ENCODE measurements at places on chromosomes 1 and 21.
A peak's percentile ranks its signal among the peaks of the same experiment; 100 is the strongest.

GRCh38 chr1:220189750-220190347 lies 82.4 kb downstream of the RAB3GAP2 start:
- DNase-seq: peak; percentile 24

- no peak for DNase-seq
These were observed 39.7 kb upstream of the TRIM67 start for GRCh38 chr1:231122143-231122542.

DNA sequence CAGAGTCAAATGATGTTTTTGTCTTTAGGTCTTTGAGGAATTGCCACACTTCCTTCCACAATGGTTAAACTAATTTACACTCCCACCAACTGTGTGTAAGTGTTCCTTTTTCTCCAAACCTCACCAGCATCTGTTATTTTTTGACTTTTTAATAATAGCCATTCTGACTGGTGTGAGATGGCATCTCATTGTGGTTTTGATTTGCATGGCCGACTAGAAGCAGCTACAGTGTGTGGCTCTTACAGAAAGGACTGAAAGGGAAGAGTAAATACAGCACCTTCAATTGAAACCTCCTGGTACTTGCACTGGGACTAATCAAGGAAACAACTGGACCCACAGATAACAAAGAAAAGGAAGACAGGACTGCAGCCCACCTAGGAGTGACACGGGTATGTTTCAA lies 668.0 kb upstream of the RGS18 start:
- DNase-seq: no peak

GRCh38 chr1:53344921-53345838 lies 17.3 kb upstream of the LRP8 start:
- no peak for DNase-seq

GRCh38 chr1:64540265-64540791 lies 70.4 kb downstream of the CACHD1 start:
- no peak for DNase-seq

DNA sequence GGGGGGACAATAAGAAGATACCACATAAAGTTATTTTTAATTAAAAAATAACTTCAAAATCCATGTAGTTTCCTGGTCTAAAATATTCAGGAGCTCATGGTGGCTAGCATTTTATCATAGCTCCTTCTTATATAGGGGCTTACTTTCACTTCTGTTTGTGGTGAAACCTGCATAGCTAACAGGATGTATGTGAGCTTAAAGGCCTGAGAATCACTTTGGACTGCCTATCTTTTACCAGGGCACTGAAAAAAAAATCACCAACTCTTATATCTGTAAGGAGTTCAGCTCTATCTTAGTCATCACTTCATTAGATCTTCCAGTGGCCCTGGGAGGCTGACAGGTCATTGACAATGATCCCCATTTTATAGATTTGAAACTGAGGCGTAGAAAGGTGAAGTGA lies 21.3 kb downstream of the UROD start:
- DNase-seq: no peak

DNA sequence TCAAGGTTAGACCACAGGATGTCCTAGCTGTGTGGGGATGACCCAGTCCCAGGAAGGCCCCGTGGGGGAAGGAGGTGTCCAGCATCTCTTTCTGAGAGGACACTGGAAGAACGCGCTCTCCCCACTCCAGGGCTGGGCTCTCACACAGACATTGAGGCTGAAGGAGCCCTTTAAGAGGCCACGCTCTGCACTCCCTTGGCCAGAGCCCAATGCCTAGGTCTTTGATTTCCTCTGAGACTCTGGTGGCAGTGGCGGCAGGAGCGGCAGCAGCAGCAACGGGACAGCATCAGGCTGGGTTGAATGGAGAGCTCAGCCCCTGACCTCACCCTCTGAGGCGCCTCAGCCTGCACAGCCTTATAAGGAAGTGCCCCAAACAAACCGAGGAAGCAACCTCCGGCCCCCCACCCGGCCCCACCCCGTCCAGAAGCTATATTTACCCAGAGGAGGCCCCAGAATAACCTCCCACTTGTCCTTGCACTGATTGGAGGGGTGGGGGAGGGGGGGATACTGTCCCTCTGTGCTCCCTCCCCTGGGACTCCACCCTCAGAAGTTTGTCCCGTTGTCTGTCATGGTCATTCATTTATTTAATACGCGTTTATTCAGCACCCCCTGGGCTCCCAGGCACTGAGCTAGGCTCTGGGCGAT lies 12.3 kb downstream of the NES start:
- peak; percentile 41 for DNase-seq

GRCh38 chr1:85196358-85196757 lies 4.5 kb downstream of the SYDE2 start:
- no peak for DNase-seq

- DNase-seq: no peak
These were observed 26.6 kb downstream of the CAPZA1 start for GRCh38 chr1:112646225-112646624.

- DNase-seq: no peak
These were observed 33.4 kb downstream of the CAPN2 start for GRCh38 chr1:223745731-223746130.

DNA sequence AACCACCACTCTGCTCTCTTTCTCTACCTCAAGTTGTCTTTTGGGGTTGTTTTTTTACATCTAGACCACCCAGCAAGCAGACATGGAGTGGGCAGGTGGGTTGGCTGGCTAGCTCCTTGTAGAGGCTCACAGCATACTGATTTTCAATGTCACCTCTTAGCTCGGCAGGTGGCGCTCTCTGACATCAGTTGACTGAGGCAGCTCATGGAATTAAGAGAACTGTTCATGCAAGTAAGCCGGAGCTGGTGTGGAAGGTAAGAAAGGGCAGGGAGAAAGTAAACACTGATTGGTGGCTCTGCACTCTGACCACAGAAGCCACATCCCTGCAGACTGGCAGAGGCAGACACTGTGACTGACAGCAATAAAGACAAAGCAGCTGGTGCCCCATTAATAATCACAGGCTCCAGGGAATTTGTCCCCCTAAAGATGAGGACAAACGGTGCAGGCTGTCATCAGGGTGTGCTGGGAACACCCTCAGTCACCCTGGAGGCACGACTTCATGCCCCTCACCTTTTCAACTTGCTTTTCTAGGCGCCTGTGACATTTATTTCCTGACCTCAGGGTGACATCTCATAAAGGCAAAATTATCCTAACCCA lies 226.8 kb downstream of the LMX1A start:
- DNase-seq: peak; percentile 68

GRCh38 chr1:208004851-208005250 lies 93.9 kb upstream of the CD34 start:
- no peak for DNase-seq

GRCh38 chr1:167420510-167420909 lies 97.8 kb downstream of the CD247 start:
- DNase-seq: no peak

GRCh38 chr1:226716577-226716976 lies 22.5 kb downstream of the ITPKB start:
- DNase-seq: no peak

Data from urothelium cell line (cell line).